ENCODE measurements at places on chromosomes 1 and 21.

GRCh38 chr1:98949621-98950020 is 55.0 kb downstream of the PLPPR5 start:
- no peak for DNase-seq

- DNase-seq: no peak
These were observed 14.8 kb upstream of the FAM163A start for GRCh38 chr1:179728271-179728670.

DNA sequence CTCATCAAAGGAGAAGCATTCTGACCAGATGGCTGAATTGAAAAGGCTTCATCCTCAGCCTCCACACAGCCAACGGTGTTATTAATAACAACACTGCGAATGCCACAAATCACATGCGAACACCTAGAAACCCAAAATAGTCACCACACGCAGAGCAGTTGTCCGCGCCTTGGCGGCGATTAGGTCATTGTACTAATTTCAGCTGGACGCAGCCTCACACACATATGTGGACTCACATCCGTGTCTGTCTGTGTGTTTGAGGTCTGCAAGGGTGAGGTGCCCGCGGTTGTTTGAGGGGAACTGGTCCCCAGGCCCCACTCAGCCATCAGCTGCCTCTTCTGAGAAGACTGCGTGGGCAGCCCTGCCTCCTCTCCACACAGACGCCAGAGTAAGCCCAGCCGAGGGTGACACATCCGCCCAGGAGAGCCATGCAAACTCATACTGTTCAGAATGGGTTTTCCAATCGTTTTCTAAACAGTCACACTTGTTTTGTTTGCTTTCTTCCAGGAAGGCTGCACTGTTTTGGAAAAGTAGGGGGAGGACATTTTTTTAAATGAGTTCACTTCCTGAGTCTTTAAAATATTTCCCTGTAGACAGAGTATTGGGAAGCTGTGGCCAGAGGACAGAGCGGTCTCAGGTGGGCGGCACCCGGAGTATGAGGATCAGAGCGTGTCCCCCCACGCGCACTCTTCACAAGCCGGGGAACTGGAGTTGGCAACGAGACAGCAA is 53.4 kb downstream of the TOMM20 start:
- DNase-seq: no peak

DNA sequence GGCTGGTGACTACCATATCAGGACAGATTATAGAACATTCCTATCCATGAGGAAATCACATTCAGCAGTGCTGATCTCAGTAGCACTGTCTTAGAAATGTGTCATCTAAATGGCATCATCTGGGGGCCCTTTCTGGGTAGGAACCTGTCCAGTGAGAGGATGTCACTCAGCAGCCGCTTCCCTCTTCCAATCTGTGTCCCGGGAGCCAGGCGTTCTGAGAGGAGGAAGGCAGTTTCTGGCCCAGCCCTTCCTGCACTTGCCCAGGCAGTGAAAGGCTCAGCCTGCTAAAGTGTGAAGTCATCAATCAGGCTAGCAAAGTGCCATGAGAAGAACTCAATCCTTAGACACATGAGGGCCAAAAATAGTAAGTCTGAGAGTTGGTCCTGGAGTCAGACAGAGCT is 25.6 kb downstream of the RAB4A start:
- no peak for DNase-seq
